Stimulated activated CD4-positive, alpha-beta T cell treated with anti-CD3 and anti-CD28 coated beads, Interleukin-15, amount 100 ng/mL, for 1 hour (primary cell): ENCODE measurements at places on chromosomes 3 and 15.
A peak's percentile ranks its signal among the peaks of the same experiment; 100 is the strongest.

GRCh38 chr3:52216585-52217408, 8.6 kb downstream of the TLR9 start:
- peak; percentile 25 for DNase-seq

- DNase-seq, result no peak
Measured at GRCh38 chr3:49638445-49638844, 35.7 kb upstream of the APEH start.

DNA sequence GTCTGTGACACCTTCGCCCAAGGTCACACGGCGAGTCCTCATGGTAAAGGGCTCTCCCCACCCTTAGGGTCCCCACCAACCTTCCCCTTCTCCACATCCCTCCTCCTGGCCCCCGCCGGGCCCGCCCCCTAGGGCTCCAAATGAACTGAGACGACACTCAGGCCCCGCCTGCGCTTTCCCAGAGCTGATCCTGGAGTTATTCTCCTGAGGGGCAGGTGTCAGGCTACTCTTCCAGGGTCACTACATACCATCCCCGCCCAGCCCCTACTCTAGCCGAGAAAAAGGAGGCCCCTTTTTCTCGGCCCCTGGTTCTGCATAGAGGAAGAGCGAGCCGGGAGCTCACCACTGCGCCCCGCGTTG, 292 bp downstream of the USP4 start:
- DNase-seq, result no peak

- DNase-seq, result no peak
Measured at GRCh38 chr15:40722934-40723333, 28.0 kb downstream of the RAD51 start.

- no peak for DNase-seq
Measured at GRCh38 chr15:39837454-39837853, 54.8 kb upstream of the FSIP1 start.

- DNase-seq, result no peak
Measured at GRCh38 chr3:194871864-194872668, 186.4 kb downstream of the FAM43A start.

- no peak for DNase-seq
Measured at GRCh38 chr3:120903221-120903620, 4.8 kb upstream of the STXBP5L start.

DNA sequence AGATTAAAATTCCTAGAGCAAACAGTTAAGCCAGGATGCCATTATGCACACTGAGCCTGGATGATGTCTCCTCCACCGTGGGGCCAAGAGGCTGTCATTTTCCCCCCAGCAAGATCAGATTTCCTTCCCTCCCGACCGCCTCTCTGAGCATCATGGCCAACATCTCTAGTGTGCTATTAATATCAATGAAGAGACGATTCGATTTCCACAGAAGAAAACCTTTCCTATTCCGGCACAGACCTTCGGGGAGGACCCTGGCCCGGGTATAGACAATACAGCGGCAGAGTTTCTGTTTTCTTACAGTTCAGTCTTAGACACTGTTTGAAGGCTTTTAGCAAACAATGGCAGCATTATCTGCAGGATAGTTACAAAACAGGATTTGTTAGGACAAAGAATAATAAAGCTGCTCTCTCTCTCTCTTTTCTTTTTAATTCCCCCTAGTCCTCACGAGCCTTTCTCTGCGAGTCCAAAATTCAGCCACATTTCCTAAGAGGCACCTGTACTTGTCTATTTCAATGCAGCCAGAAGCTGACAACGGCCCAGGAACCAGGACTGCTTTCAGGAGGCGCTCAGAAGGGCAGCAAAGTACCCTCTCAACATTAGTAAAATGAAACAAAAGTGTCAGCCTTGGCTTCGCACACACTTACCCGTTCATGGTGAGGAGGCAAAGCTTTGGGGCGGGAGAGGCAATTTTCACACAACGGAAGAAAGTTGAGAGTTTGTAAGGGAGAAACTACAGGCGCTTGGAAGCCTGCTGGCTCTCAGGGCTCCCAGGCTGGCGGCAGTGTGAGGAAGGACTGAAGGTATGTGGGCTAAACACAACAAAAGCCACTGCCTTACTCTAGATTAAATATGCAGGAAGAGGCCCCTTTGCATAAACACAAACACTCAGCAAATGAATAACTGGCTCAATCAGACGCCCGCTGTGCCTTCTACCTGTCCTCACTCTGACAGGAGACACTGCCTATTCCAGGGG, 278.0 kb downstream of the FOXP1 start:
- DNase-seq, result no peak

GRCh38 chr3:47414161-47414564, 33.3 kb downstream of the PTPN23 start:
- DNase-seq, result no peak

GRCh38 chr3:76307556-76307955, 522.2 kb upstream of the ZNF717 start:
- no peak for DNase-seq

DNA sequence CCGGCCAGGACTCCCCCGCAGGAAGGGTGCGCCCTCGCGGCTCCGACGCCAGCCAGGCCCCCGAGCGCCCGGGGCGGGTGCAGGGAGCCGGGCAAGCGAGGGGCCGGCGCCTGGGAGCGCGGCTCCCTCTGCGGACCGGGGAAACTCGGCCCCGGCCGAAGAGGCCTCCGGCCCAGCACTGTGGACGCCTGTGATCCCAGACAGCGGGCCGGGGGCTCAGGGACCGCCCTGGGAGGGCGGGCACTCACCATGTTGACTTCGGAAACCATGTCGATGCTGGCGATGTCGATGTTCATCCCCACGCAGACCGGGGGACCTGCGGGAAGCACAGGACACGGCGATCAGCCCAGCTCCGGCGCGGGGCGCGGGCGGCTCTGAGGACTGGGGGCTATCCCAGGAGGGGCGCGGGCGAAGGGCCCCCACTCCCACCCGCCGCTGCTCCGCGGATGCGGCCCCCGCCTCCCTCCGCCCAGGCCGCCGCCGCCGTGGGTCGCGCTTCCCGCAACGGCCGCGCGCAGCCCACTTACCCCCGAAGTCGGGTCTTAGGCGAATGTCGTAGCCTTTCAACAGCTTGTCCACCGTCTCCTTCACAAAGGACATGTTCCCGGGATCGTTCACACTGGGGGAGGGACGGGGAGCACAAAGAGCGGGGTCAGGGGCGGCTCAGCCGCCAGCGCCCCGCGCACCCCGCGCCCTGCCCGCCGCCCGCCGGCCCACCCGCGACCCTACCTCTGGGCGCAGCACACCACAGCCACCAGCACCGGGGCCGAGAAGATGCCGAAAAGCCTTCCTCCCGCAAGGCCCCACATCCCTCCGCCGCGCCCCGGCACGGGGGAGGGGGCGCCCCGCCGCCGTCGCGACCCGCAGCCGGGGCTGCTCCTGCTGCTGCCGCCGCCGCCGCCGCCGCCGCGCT, at the start of gene GABRB3:
Gene GABRB3 (minus strand): TSS at position 913 of the 913 bp plus-strand sequence.
- no peak for DNase-seq
